DMS153 (cell line): ENCODE measurements at places on chromosomes 2 and 18.
A peak's percentile ranks its signal among the peaks of the same experiment; 100 is the strongest.

GRCh38 chr18:63315876-63316275 lies 3.7 kb downstream of the BCL2 start:
- DNase-seq = no peak

DNA sequence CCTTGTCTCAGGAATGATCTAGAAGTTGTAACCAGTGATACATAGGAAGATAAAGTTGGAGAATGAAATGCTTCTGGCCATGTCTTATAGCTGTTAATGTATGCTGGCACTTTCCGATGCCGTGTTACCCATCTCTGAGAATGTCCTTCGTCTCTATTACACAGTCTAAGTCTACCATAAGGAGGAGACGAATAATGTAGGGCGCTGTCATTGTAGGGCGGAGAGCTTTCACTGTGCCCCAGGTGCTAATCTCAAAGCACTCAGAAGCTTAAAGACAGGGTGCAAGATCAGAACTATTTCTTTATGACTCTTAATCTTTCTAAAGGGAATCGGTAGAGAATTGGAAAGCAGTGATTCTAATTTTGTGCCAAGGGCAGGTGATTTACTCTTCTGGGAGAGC lies 48.2 kb upstream of the MSTN start:
- DNase-seq = no peak

DNA sequence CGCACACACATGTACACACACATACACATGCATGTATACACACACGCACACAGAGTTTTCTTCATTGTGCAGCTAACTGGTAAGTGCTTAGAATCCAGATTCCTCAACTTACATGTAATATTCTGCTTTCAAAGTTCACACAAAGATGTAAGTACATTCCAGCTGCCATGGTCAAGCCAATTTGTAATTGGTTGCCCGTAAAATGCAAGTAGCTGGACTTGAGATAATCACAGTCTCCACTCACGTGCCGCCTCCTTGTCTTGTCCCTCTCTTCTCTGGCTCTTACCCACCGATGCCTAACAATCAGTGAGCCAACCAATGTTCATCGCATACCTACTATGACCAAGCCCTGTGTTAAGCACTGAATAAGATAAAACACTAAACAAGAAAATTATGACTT lies 77.8 kb downstream of the SOCS6 start:
- no peak for DNase-seq

GRCh38 chr18:27652480-27653121 lies 467.5 kb upstream of the CHST9 start:
- DNase-seq = no peak

DNA sequence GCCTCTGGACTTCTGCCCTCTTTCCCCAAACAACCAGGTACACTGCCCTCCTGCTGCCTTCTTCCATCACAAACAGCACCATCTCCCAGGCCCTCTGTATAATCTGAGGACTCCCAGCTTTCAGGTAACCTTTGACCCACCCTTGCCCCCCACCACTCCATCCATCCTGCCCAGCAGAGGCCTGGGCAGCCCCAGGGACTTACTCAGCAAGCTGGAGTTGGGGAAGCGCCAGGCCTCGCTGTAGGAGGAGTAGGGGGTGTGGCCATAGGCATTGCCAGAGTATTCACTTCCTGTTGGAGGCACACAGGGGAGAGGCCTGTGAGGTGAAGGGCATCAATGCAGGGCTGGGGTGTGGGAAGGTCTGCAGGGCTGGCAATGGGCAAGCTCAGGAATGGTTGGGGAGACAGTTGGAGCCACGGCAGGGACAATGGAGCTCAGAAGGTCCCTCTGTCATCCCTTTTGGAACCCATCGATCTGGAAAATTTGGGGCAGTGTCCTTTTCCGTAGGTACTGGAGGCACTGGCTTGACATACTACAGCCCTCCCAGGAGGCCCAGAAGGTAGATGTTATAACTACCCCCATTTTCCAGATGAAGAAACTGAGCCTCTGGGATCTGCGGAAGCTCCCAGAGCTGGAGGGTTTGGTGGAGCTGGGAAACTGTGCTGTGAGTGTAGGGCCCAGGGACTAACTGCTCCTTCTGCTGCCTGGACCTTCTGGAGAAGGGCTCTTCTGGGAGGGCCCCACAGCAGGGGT lies 46.3 kb downstream of the PSD4 start:
- DNase-seq = peak; percentile 43

DNA sequence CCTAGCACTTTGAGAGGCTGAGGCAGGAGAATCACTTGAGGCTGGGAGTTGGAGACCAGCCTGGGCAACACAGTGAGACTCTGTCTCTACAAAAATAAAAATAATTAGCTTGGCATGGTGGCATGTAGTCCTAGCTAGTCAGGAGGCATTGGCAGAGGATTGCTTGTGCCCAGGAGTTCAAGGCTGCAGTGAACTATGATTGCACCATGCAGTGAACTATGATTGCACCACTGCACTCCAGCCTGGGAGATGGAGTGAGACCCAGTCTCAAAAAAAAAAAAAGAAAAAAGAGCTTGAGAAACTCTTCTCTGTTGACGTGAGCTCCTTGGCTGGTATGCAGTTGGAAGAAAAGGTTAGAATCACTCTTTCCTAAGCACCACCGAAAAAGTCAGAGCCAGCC lies 125.1 kb upstream of the TNP1 start:
- DNase-seq = no peak

DNA sequence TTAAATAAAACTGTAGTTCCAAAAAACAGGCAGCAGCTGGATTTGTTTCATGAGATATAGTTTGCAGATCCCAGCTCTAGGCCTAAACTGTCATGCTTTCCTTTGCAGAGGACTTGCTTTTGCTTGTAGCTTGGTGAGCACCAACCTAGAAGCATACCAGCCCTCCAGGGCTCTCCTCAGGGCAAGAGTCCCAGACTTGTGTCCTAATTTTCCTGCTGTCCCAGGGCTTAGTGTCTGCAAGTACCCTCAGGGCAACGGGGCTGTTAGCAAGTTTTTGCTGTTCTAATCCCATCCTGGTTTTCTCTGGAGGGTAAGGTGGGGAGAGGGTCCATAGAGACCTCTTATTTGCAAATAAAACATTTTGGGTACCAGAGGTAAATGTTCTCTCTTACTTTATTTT lies 59.5 kb downstream of the TMEM17 start:
- no peak for DNase-seq
